ENCODE measurements at places on chromosomes 11 and 22. TPM values are rescaled to one million over a fixed set of nuclear protein-coding genes. Genes with fewer than 3 reads are reported as not detected.

- H3K4me1 ChIP-seq = no peaks in the 10 kb centered on the region
- no peak overlapping the region for H3K4me3 ChIP-seq
- H3K27me3 ChIP-seq = no peaks in the 10 kb centered on the region
Measured at GRCh38 chr11:119046489-119046888, 10.5 kb downstream of the HYOU1 start.

DNA sequence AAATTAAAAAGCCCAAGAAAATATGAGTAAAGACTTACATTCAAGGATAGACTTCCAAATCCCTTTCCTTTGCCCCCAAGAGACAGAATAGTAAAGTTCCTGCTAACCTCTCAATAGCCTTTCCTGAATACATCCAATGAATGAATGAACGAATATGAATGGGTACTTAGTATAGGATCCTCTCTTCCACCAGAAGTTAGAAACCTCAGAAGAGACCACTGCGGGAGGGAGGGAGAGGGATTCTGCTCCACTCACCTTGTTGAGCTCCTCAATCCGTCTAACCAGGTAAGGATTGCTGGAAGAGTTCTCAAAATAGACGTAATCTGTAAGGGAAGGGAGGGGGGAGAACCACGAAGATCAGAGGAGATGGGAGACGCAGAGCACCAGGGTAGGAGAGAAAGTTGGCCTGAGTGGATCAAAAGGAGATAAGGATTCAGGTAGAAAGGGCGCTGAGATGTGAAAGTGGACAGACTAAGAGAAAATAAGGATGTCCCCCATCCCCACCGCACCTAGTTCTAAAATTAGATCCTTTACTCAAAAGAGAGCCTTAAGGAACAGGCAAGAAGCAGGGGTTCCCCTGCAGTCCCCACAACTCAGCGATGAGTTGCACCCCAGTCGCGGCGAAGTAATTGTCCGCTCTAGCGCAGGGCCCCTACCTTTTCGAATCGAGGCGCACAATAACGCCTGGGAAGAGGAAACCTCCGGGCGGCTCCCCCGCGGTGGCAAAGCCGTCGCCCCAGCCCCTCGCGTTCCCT is 1.1 kb downstream of the MTA2 start:
- H3K36me3 ChIP-seq = peaks cover 6% of the 10 kb centered on the region
- H3K27ac ChIP-seq = peak overlapping the region; percentile 99

GRCh38 chr22:25334162-25334490 is 114.7 kb downstream of the CRYBB2 start:
- H3K4me1 ChIP-seq = no peaks in the 10 kb centered on the region
- no peak overlapping the region for H3K27ac ChIP-seq
- DNase-seq = peak; percentile 71

GRCh38 chr11:1051356-1052132 is 15.0 kb upstream of the MUC6 start:
- H3K4me1 ChIP-seq = peaks cover 5% of the 10 kb centered on the region
- H3K36me3 ChIP-seq = no peaks in the 10 kb centered on the region
- peaks cover 11% of the 10 kb centered on the region for H3K27me3 ChIP-seq
- H3K4me3 ChIP-seq = no peak overlapping the region
- peak; percentile 39 for DNase-seq

DNA sequence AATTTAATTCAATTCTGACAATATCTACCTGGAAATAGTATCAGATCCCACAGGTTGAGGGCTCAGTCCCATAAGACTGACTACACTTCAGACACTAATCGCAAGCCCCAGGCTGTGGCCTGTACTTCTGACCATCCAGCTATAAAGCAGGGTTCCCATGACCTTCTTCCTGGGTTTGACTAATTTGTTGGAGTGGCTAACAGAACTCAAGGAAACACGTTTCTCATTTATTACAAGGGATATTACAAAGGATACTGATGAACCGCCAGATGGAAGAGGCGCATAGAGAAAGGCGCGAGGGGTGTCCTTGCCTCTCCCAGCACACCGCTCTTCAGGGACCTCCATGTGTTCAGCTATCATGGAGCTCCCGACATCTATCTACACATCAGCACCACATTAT is 13.7 kb downstream of the CLTCL1 start:
- H3K36me3 ChIP-seq = no peaks in the 10 kb centered on the region
- H3K4me3 ChIP-seq = no peak overlapping the region

GRCh38 chr11:122563761-122564160 is 91.8 kb upstream of the UBASH3B start:
- DNase-seq = no peak
- H3K27ac ChIP-seq = no peak overlapping the region
- H3K27me3 ChIP-seq = no peaks in the 10 kb centered on the region
- no peaks in the 10 kb centered on the region for H3K36me3 ChIP-seq

GRCh38 chr11:9263840-9264315 is 1.3 kb downstream of the DENND5A start:
- no peak for DNase-seq
- no peaks in the 10 kb centered on the region for H3K4me1 ChIP-seq
- H3K27me3 ChIP-seq = no peaks in the 10 kb centered on the region
- peak overlapping the region; percentile 81 for H3K27ac ChIP-seq
- peak overlapping the region; percentile 56 for H3K4me3 ChIP-seq
- no peaks in the 10 kb centered on the region for H3K36me3 ChIP-seq

DNA sequence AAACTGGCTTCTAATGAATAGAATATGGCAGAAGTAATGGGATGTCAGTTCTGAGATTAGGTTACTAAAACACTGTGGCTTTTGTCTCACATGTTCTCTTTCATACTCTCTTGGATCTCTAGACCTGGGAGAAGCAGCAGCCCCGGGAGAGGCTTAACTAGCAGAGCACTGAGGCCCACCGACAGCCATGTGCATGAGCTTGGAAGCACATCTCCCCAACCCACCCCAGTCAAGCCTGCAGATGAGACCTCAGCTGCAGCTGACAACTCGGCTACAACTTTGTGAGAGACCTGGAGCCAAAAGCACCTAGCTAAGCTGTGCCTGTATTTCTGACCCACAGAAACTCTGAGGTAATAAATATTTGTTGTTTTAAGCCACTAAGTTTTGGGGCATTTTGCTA is 100.8 kb downstream of the TRIM29 start:
- no peaks in the 10 kb centered on the region for H3K36me3 ChIP-seq
- H3K4me3 ChIP-seq = no peak overlapping the region
- no peak for DNase-seq

GRCh38 chr11:100734743-100735527 is 47.8 kb downstream of the ARHGAP42 start:
- H3K4me3 ChIP-seq = no peak overlapping the region
- no peak for DNase-seq
- H3K27me3 ChIP-seq = no peaks in the 10 kb centered on the region
- no peak overlapping the region for H3K27ac ChIP-seq

GRCh38 chr22:26906464-26906863 is 249.1 kb downstream of the MIAT start:
- no peak for DNase-seq
- no peaks in the 10 kb centered on the region for H3K4me1 ChIP-seq
- H3K36me3 ChIP-seq = no peaks in the 10 kb centered on the region
- H3K27ac ChIP-seq = no peak overlapping the region
- H3K4me3 ChIP-seq = no peak overlapping the region

SAA1 gene
- total RNA-seq = 16.8 TPM

MORC2 gene
- 22.2 TPM for total RNA-seq

OR6A2 gene
- not detected for total RNA-seq

SORL1 gene
- 66.1 TPM for total RNA-seq

TEX12 gene
- 0.42 TPM for total RNA-seq

OR52E8 gene
- total RNA-seq = not detected

DNAJB7 gene
- 0.12 TPM for total RNA-seq

MALAT1 gene
- 4,716 TPM for total RNA-seq

Measured in colonic mucosa (tissue), 4 donors.